ENCODE measurements at places on chromosomes 2 and 18. TPM values are rescaled to one million over a fixed set of nuclear protein-coding genes. Genes with fewer than 3 reads are reported as not detected.

Gene CXCR4
- 3.2 TPM for total RNA-seq

Gene HNMT
- 19.8 TPM for total RNA-seq

Gene ROCK1
- total RNA-seq, result 25.1 TPM

Gene CPLX4
- total RNA-seq, result not detected

Gene EHD3
- total RNA-seq, result 15.9 TPM

Gene ABHD1
- not detected for total RNA-seq

Gene GCKR
- 0.32 TPM for total RNA-seq

Data from cardiac atrium fibroblast (primary cell).